Upper lobe of left lung (tissue), 6 donors: ENCODE measurements at places on chromosomes 11 and 22. TPM values are rescaled to one million over a fixed set of nuclear protein-coding genes. Genes with fewer than 3 reads are reported as not detected.
A peak's percentile ranks its signal among the peaks of the same experiment; 100 is the strongest.

- H3K4me3 ChIP-seq: no peak overlapping the region
- H3K36me3 ChIP-seq: no peaks in the 10 kb centered on the region
- H3K27ac ChIP-seq: peak overlapping the region; percentile 36
- peaks cover 47% of the 10 kb centered on the region for H3K4me1 ChIP-seq
- no peaks in the 10 kb centered on the region for H3K27me3 ChIP-seq
Observed at GRCh38 chr11:102118937-102119336, 8.7 kb downstream of the YAP1 start.

DNA sequence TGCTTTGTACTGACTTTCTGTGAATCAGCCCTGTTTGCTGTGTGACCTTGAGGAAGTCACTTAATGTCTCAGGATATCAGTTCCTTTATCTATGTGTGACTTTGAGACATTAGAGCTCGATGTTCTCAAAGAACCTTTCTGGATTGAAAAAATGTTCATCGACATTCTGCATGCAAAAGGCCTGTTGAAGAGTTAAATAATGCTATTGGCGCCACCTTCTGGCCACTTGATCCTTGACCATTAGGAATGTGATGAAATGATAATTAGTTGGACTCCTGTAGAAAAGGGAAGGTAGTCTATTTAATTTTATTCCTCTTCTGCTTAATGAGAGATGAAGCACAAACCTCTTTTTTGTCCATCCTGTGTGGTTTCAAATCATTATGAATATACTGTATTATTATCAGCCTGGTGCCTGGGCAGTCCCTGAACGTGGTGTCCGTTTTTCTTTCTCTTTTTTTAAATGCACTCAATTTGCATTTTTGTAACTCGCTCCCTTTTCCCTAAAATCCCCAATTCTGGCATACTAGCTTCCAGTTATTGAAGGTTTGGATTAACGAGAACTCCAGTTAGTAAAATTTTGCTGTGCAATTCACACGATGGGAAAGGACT is 20.7 kb downstream of the ELF5 start:
- DNase-seq: peak; percentile 68
- H3K27ac ChIP-seq: no peak overlapping the region
- H3K4me1 ChIP-seq: no peaks in the 10 kb centered on the region
- H3K27me3 ChIP-seq: no peaks in the 10 kb centered on the region
- H3K4me3 ChIP-seq: no peak overlapping the region

GRCh38 chr22:48579043-48579927 is 1248.4 kb downstream of the BRD1 start:
- peaks cover 17% of the 10 kb centered on the region for H3K4me1 ChIP-seq
- no peak for DNase-seq
- H3K4me3 ChIP-seq: no peak overlapping the region

- no peaks in the 10 kb centered on the region for H3K36me3 ChIP-seq
- no peak for DNase-seq
- no peaks in the 10 kb centered on the region for H3K27me3 ChIP-seq
- peaks cover 13% of the 10 kb centered on the region for H3K4me1 ChIP-seq
Observed at GRCh38 chr11:8760896-8761295, 78.3 kb downstream of the RPL27A start.

DNA sequence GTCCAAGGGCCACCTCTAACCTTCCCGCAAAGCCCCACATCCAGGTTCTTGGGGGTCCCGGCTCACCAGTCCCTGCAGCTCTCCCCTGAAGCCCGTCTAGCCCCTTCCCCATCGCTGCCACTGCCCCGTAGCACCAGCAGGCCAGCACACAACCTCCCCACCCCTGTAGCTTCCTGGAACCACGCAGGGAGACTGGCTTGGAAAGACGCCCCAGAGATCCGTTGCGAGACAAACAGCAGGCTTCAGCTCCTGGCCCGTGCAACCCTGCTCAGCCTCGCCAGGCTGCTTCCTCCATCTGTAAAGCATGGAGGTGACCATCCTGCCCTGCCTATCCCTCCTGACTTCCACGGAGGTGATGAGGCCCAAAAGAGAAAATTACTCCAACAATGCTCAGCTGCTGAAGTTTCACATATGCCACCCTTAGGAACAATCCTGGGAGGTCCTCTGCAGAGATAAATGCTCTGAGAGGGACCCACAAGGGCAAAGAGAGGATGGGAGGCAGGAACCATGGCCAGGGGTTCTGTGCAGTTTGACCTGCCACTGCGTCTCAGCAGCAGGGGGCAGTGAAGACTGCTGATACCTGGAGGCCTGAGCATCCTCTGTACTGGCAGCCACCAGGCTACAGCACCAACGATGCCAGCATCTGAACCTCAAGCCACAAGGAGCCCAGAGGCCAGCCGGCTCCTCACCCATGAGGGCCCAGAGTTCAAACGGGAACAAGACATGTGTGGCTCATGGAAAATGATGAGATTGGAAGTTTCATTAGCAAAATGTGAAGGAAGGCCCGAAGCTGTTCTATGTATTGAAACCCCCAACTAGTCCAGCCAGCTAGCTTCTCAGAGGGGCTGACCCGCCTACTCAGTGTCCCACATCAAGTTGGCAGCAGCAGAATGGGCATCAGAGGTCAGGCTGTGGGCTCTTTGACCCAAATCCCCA is 16.1 kb downstream of the DGCR2 start:
- peak; percentile 59 for DNase-seq
- H3K4me1 ChIP-seq: peaks cover 49% of the 10 kb centered on the region
- no peaks in the 10 kb centered on the region for H3K27me3 ChIP-seq
- H3K36me3 ChIP-seq: no peaks in the 10 kb centered on the region

DNA sequence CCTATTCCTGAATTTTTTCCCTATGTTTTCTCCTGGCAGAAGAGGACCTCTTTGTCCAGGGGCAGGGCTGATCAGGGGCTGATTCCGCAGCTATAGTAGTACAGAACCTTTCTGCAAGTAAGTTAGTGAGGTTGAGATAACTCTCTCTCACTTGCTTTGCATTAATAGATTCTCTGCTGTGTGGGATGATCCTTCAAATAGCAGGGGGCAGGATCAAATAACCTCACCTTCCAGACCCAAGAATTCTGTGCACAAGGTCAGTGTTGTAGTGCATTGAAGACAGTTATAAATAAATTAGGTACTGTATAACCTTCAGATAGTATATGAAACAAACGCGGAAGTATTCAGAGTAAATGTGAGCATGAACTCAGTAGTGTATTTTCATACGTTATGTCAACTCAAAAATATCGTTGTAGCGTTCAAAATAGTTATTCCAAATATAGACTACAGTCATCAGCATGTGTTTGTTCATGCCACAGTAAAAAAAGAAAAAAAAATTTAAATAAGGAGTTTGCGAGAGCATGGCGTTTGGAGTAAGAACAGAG is 278 bp downstream of the MMP26 start:
- H3K27ac ChIP-seq: no peak overlapping the region
- no peaks in the 10 kb centered on the region for H3K4me1 ChIP-seq
- H3K4me3 ChIP-seq: no peak overlapping the region

DNA sequence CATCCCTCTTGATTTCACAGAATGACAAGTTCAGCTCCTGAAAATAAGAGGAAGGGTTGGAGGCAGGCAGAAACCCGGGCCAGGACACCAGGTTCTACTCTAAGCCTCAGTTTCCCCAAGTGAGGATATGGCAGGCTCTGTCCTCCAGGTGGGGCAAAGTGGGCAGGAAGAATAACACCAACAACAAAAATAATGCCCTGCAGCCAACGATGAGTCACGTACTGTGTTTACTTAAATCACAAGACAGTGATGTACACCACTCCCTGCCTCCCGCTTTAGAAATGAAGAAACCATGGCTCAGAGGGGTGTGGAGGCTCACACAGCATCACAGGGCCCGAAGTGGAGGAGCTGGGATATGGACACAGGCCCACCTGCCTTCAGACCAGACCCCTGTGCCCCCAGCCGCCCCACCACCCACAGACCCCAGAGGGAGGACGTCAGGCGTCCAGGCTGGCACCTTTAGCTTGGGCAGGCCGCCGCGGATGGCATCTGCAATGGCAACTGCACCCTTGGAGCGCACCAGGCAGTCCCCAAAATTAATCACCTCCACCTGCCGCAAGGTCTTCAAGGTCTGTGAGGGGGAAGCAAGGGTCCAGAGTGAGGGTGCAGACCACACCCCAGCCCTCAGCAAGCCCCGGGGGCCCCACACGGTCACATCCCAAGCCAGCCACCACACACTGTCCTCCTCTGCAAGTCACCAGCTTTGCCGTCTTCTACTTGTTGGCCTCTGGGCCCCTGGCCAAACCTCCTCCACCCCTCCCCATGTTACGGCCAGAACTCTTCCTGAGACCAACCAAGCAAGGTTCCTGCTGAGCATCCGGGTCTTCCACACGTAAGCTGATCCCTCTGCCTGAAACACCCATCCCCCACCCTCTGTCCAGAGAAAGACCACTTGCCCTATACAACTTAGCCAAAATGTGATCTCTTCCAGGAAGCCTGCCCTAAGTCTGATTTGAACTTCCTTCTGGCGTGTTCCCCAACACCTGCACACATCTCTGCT is 15.8 kb upstream of the CHADL start:
- H3K27me3 ChIP-seq: no peaks in the 10 kb centered on the region
- H3K27ac ChIP-seq: no peak overlapping the region
- H3K36me3 ChIP-seq: peaks cover 26% of the 10 kb centered on the region
- H3K4me3 ChIP-seq: no peak overlapping the region

- DNase-seq: no peak
- peak overlapping the region; percentile 60 for H3K4me3 ChIP-seq
- H3K27me3 ChIP-seq: no peaks in the 10 kb centered on the region
- peak overlapping the region; percentile 94 for H3K27ac ChIP-seq
- peaks cover 11% of the 10 kb centered on the region for H3K4me1 ChIP-seq
- no peaks in the 10 kb centered on the region for H3K36me3 ChIP-seq
Observed at GRCh38 chr11:12376259-12377081, 901 bp upstream of the PARVA start.

DNA sequence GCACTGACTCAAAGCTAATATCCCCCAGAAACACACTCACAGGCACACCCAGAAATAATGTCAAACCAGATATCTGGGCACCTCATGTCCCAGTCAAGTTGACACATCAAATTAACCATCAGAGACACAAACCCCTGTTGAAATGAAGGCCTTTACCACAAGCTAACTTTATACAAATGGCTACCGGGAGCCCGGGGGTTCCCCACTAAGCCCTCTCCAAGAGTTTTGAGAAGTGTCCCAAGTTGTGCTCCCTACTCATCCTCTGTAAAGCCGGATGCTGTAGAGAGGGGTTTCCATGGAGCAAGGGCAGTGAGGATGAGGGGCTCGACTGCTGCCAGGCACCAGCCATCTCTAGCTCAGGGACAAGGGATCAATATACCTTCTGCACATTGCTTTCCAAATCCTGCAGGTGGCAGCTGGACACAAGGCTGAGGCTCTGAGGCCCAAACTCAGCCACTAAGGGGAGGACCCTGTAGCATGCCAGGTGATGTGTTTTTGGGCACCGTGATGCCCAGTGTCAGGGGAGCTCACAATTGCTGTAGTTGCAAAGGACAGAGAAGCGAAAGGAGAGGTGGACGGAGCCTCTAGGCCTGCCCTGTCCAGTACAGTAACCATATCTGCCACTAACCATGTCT is 145.7 kb downstream of the TTC17 start:
- no peaks in the 10 kb centered on the region for H3K4me1 ChIP-seq
- no peak overlapping the region for H3K27ac ChIP-seq
- no peak overlapping the region for H3K4me3 ChIP-seq

ENTHD1 gene
- total RNA-seq: not detected

OR52N5 gene
- not detected for total RNA-seq

CTSC gene
- total RNA-seq: 370 TPM

ZNF280B gene
- 0.46 TPM for total RNA-seq

SLC25A45 gene
- total RNA-seq: 5.5 TPM

XKR3 gene
- total RNA-seq: not detected

MUC5B gene
- 51.1 TPM for total RNA-seq

GGTLC3 gene
- 7.2 TPM for total RNA-seq
